ENCODE measurements at places on chromosomes 11 and 22.

GRCh38 chr22:20671409-20672081 is 102.4 kb upstream of the SERPIND1 start:
- no peak for DNase-seq

GRCh38 chr22:39012533-39013511 is 1.2 kb upstream of the APOBEC3C start:
- no peak for DNase-seq

GRCh38 chr11:77085652-77086051 is 17.0 kb upstream of the OMP start:
- no peak for DNase-seq

DNA sequence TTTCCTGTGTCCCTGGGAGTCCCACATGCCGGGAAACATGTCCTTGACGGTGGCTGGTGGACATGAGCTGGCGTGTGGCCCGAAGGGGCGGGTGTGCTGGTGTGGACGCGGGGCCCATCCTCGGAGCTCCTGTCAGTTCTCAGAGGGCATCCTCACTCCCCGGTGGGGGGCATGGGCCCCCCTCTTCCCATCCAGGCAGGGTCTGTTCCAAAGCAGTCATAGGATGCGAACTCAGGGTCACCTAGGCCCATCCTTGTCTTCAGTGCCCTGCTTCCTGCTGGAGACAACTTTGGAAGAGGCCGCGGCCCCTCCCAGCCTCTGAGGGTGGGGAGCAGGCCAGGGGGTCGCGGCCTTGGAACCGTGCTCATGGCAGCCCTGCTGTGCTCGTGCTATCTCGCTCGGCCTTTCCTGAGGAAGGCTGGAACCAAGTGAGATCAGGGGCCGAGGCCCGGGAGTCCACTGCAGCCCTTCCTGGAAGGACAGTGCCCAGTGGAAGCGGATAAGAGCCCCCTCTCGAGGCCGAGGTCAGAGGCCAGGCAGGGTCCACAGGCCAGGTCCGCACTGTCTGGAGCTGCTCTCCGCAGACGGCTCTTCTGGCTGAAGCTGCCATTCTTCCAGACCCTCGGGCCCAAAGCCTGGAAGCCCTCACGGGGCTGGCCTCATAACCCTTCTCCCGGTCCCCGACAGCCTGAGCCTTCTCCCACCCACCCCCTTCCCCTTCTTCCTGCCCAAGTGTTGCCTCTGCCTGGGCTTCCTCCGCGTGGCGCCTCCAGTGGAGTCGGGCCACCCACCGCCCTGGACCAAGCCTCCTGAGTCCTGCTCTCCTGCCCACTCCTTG is 8.7 kb downstream of the GRK2 start:
- DNase-seq, result no peak

GRCh38 chr11:126466236-126467045 is 111.0 kb downstream of the ST3GAL4 start:
- DNase-seq, result no peak

GRCh38 chr11:14953904-14954303 is 18.2 kb downstream of the CALCA start:
- no peak for DNase-seq

DNA sequence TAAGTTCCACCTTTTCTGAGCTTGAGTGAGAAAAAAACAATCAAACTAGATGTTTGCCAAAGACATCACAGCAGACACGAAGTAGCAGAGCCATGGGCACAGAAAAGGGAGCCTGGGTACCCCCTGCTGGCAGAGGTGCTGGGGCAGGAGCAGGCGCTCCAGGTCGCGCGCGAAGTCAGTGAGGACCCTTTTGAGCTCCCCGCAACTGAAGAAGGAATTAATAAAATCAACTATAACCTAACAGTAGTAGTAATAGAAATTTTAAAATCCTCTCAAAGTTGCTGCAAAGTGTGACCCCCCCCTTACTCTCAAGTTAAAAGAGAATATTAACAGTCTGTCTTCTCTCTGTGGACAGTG is 20.0 kb upstream of the PARVB start:
- DNase-seq, result no peak

GRCh38 chr11:76124905-76125770 is 81.2 kb downstream of the WNT11 start:
- no peak for DNase-seq

DNA sequence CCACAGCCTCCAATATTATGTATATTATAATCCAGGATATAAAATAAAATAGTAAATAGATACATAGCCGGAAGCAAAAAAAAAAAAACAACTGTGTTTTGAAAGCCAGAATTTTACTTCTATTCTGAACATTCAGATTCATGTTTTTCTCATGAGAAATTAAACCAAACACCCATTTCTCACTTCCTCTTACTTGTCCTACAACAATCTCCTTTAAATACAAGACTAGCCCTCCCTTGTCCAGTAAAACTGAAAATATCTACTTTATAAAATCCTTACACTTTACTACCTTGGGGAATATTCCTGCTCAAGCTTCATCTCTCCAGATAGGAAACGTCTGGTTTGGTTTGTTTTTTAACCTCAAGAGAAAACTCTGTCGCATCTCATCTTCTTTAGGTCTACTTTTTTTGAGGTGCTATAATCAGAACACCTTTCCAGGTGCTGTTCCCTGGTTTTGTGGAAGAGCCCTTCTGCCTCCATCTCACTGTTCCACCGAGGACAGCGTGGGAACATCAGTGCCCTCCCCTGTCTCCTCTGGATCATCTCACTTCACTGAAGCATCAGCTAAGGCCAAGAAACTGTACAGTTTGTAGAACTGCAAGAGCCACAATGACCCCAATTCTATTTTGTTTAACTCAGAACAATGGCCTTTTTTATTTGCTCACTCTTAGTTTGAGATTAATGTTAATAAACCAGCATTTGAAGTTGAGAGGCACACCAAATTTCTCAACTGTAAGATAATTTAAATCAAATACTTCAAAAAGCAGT is 82.0 kb upstream of the ARHGAP32 start:
- DNase-seq, result no peak

GRCh38 chr11:64789331-64790204 is 11.2 kb upstream of the SF1 start:
- no peak for DNase-seq

DNA sequence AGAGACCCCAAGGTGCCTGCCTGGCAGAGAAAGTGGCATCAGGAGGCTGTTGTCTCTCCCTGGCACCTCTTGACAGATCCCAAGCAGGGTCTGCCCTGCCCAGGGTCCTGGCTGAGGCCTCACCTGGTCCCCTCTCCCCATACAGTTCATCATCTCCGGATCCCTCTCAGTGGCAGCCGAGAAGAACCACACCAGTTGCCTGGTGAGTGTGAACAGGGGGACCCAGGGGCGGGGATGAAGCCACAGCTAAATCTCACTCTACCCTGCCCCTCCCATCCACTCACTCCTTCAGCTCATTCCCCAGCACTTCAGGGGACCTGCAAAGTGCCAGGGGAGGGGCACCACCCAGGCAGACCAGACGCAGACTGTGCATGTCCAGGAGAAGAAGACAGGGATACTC is 14.0 kb upstream of the MS4A10 start:
- no peak for DNase-seq

DNA sequence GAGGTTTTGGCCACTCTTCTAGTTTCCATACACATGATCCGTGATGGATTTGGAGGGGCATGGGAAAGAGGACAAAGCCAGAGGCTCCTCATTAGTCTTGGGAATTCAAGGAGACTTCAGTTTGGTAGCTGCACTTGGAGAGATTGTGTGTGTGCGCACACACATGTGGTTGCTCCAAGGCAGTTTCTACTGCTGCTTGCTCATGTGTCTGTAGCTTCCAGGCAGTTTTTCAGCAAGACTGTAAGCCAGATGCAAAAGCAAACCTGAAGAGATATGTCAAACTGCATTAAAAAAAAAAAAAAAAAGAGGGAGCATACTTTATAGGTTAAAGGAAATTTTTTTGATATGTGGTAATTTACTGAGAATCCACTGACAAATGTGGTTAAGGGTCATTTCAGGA is 95.7 kb downstream of the OSBP2 start:
- DNase-seq, result no peak

- no peak for DNase-seq
Measured at GRCh38 chr11:68438658-68439259, 21.8 kb upstream of the PPP6R3 start.
